ENCODE measurements at places on chromosomes 1 and 21.

GRCh38 chr1:3735027-3735681 lies 17.1 kb upstream of the CCDC27 start:
- DNase-seq, result no peak

DNA sequence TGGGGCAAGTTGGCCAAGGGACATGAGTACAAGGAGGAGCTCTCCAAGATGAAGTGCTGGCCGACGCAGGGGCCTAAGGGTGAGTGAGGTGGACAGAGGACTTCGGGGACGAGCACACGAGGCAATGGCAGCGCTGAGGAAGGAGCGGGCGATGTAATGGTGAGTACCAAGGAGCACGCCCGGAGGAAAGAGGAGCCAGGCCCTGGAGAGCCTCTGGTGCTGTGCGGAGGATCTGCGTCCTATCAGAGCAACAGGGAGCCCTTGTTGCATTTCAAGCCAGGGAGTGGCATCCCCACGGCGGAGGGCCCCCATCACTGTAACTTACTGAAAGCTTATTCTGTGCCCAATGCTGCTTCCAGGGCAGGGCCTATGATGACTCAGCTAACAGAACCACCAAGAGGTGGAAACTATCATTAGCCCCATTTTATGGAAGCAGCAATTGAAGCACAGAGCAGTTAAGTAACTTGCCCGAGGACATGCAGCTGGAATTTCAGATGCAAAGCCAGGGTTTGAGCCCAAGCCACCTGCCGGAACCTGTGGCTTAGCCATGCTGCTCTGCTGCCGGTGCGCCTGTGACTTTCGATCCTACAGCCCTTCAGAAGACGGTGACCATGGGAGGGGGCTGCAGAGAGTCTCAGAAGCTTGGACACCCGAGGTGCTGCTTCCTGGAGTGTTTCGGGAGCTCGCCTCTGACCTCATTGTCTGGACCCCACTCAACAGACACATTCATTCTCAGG lies 17.6 kb upstream of the AJAP1 start:
- DNase-seq, result no peak

- DNase-seq, result no peak
Measured at GRCh38 chr1:22236166-22236565, 93.3 kb upstream of the WNT4 start.

- no peak for DNase-seq
Measured at GRCh38 chr1:169525391-169525790, 39.6 kb upstream of the SLC19A2 start.

Measured in stimulated activated CD4-positive, alpha-beta T cell treated with anti-CD3 and anti-CD28 coated beads, Interleukin-1b, Interleukin-23, amount 100 ng/mL, for 1 hour (primary cell).